ENCODE measurements at places on chromosomes 3 and 15.

DNA sequence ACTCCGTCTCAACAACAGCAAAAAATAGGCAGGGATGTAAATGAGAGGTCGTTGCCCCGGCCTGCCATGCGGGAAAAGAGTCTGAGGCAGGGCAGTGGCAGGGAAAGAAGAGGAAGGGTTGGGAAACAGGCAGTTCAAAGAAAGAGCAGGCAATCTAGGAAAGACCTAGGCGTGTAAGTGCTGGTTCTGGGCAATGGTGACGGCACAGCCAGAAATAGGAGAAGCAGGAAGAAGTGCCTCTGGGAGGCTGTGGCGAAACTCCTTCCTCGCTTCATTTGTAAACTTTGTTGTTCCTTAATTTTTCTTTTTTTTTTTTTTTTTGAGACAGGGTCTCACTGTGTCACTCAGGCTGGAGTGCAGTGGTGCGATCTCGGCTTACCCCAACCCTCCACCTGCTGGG, 4.3 kb downstream of the SLC51A start:
- DNase-seq, result no peak

DNA sequence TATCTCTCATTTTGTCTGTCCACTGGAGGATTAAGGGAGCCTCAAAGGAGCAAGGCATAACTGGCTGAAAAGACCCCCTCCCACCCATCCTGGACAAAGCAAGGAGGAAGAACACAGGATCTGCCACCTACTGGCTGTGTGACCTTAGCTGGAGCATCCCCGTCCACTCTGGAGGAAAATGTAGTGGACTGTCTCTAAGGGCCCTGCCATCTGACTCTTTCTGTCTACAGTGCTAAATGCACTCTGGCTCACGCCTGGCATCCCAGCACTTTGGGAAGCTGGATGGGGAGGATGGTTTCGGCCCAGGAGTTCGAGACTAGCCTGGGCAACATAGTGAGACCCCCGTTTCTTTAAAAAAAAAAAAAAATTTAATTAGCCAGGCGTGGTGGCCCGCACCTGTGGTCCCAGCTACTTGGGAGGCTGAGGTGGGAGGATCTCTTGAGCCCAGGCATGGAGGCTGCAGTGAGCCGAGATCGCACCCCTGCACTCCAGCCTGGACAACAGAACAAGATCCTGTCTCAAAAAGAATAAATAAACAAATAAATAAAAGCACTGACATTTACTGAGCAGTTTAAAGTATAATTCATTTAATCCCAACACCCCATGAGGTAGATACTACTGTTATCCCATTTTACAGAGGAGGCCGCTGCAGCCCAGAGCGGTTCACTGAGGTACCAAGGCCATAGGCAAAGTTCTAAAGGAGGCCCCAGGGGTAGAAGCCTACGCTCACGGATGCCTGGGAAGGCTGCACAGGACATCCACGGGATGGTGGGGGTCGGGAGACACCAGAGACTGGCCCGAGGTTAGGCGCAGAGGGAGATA, 1.1 kb downstream of the TBC1D2B start:
- no peak for DNase-seq

DNA sequence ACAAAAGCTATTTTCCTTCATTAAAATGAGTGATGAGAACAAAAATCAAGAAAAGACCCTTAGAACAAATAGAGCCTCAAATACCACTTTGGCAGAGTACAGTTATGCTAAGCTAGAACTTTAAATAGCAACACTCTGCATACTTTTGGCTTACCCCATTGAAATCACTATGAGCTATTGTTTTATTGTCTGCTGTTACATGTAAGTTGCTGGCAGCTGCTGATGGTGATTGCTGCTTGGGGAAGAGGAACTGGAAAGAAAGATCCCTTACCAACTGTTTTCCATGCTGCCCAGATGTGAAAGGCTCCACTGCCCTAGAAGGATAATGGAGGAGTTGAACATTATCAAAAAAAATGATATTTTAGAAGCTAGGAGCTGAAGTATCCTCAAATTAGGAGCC, 135.4 kb downstream of the SYNPR start:
- DNase-seq, result no peak

DNA sequence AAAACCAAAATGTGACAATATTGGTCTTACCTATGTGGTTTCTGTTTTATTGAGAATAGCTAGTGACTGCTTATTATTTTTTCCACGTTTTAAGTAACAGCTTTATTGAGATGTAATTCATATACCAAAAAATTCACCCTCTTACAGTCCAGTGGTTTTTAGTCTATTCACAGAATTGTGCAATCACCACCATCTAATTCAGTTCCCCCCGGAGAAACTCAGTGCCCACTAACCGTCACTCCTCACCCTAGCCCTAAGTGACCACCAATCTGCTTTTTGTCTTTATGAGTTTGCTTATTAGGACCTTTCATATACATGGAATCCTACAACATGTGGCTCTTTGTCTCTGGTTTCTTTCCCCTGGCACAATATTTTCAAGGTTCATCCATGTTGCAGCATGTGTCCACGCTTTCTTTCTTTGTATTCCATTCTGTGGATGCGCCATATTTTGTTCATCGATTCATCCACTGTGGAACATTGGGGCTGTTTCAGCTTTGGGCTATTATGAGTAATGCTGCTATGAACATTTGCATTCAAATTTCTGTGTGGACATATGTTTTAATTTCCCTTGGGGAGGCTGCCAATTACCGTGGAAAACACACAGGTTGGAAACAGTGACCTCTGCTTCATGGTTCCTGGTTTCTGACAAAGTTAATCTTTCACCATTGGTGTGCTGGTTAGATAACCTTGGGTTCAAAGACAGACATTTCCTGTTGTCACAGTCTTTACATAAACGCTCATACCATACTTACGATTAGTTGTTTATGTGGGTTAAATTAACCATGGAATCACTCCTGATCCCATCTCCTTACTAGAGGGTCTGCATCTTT, 3.2 kb upstream of the BCL2L10 start:
- no peak for DNase-seq

GRCh38 chr15:60591496-60592370, 112.8 kb upstream of the ICE2 start:
- DNase-seq, result no peak

GRCh38 chr3:9864200-9864927, 15.7 kb downstream of the CIDEC start:
- no peak for DNase-seq

- no peak for DNase-seq
Measured at GRCh38 chr15:71116942-71117341, 1.7 kb downstream of the THSD4 start.

DNA sequence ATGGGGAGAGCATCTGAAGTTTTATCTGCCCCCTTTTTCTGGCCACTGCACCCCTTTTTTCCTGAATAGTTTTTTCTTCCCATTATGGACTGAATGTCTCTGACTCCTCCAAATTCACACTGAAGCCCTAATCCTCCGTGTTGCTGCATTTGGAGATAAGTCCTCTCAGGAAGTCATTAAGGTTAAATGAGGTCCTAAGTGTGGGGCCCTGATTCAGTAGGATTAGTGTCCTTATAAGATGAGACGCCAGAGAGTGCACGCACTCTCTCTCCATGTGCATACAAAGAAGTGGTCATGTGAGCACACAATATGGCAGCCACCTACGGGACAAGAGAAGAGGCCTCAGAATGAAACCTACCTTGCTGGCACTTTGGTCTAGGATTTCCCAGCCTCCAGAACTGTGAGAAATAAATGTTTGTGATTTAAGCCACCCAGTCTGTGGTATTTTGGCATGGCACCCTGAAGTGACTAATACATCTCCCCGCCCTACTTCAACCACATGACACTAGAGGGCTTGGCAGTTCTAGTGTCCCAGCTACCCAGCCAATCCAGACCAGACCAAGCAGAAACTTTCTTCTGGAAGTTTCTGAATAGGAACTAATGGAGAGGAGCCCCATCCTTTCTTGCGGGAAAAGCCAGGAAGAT, 191.3 kb downstream of the PDE8A start:
- DNase-seq, result no peak

DNA sequence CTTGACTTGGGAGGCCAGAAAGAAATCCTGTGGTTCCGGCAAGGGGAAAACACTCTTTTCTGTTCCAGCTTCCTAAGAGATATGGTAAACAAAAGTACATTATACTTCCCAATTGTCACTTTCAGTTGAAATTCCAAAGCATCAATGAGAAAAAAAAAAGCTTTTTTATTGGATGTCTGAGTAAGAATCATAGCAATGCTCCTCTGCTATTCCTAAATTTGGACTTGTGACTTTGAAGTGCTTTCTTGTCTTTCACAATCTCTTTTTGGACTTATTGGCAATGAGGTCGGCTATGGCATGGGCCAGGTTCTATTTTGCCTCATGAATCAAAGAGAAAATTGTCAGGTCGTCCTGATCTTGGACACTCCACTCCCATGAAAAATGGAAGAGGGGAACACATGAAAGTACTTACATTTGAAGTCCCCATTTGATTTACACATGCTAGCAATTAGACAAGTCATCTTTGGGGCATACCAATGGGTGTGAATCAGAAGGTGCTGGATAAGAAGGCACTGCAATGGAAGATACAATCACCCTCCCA, 170.5 kb downstream of the GREM1 start:
- no peak for DNase-seq

Data from stimulated activated CD8-positive, alpha-beta memory T cell treated with anti-CD3 and anti-CD28 coated beads, Interleukin-7, amount 100 ng/mL, for 24 hours (primary cell).